Activated naive CD4-positive, alpha-beta T cell treated with anti-CD3 and anti-CD28 coated beads, Interleukin-2, amount 50 U/mL, for 72 hours (primary cell): ENCODE measurements at places on chromosomes 7 and 10.

GRCh38 chr7:3259711-3260400 is 41.2 kb upstream of the SDK1 start:
- no peak for DNase-seq

DNA sequence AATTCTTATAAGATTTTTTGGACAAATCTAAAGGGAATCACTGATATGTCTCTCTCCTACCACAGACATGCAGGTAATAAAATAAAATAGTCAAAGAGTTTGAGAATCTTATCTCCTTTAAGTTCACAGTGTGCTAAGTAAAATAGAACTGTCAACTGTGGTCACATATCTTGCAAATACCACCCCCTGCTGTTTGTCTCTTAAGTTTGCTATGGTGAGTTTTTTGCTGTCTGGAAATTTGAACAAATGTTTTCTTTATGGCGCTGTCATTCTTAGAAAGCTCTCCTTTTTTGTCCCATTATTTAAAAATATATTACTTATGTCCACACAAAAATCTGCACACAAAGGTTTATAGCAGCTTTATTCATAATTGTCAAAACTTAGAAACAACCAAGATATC is 19.6 kb downstream of the GIMAP5 start:
- DNase-seq = no peak

- no peak for DNase-seq
These were observed 13.6 kb upstream of the KAZALD1 start for GRCh38 chr10:101047961-101048892.

GRCh38 chr10:116769368-116769767 is 27.0 kb upstream of the HSPA12A start:
- DNase-seq = no peak

GRCh38 chr10:84348447-84348846 is 20.1 kb downstream of the CCSER2 start:
- no peak for DNase-seq

DNA sequence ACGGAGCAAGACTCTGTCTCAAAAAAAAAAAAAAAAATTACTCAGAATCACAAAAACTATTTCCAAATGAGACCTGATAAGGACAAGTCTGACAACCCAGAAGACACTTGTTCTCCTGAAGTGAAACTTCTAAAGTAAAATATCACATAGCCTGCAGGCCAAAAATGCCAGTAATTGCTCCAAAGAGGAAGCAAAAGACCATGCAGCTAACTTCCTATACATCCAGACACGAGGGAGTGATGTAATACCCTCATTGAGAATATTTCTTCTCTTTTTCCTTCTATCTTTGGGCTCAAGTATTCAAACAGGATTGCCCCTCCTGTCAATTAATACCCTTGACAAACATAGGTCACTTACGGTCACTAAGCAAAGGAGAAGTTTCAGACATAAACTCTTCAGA is 31.2 kb downstream of the ARMH3 start:
- DNase-seq = no peak

GRCh38 chr10:120989996-120990598 is 138.9 kb downstream of the WDR11 start:
- DNase-seq = no peak

DNA sequence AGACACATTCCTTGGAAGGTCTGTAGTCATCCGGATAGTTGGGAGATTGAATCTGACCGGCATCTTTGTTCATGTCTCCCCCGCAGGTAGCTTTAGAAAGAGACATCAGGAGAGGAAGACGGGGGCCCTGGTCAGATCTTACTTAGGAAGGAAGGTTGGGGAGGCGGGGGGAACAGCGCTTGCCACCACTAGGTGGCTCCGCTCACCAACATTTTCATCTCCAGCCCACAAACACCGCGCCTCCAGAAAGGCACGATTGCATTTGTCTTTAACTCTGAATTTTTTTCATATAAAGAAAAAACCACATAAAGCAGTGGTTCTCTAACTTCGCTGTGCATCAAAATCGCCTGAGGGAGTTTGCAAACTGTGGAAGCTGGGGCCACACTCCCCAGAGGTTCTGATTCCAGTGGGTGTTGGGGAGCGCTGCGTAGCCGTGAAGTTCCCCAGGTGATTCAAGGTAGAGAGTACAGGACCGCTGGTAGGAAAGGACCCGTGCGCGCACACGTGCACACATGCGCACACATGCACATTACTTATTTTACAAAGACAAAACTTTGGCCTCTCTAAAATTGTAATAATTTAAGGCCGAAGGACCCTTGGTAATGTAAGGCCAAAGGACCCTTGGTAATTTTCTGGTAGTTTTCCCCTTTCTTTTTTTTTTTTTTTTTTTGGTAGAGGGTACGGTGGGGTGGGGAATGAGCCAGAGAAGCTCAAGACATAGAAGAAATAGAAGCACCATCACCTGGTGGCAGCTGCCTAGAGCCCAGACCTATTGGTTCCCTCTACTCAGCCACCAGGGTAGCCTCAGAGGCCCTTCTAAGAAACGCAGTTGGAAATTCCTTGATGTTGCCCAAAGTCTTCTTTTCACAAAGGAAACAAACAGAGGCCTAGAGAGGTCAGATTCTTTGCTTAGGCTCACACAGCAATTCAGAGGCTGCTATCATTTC is 37.4 kb upstream of the OPALIN start:
- DNase-seq = no peak

DNA sequence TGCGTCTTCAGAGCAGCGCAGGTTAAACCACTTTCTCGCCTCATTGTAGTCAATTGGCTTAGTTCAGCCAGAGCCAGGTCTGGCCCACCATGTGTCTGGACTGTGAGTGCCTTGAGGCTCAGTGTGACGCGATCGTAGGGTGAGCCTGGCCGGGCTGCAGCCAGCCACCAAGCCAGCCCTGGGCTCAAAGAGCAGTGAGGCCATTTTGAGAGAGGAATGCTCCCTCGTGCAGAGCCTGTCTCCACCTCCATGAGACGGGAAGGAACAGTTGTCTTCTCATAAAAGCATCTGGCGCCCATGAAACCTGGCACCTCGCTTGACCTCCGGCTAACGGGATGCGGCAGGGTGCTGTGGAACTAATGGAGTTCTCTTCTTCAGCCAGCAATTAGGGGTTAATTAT is 34.5 kb downstream of the LHPP start:
- DNase-seq = no peak

DNA sequence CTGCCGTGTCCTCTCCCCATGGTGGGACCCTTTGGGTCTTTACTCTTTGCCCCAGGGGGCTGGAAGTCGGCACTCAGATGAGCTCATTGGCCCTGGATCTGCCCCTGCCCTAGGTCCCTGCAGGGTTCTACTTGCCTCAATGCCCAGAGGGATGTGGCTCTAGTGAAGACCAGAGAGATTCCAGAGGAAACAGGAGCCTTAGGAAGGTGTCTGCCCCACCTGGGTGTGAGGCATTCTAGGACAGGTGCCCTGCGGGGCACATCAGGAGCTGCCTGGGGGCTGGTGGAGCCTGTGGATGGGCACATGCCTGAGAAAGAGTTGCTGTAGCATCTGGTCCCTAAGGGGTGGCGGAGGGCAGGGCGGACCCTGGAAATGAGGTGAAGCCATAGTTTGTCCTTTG is 128.6 kb downstream of the ADCY1 start:
- no peak for DNase-seq

DNA sequence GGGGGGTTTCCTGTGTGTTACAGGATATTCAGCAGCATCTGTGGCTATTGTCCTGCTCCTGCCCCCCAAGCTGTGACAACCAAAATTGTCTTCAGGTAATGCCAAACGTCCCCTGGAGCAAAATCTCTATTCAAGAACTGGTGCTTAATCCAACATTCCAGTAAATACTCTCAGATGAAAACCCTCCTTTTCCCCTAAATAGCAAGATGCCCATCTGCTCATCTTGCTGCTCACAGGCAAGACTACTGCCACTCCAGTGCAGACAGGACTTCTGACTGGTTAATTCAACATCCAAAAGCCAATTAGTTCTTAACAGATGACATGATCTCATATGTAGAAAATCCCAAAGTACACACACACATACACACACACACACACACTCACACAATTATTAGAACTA is 20.5 kb upstream of the JAZF1 start:
- DNase-seq = no peak

GRCh38 chr10:62653254-62653653 is 151.3 kb upstream of the ADO start:
- DNase-seq = no peak

GRCh38 chr10:2963889-2964631 is 103.3 kb upstream of the PFKP start:
- no peak for DNase-seq

- DNase-seq = no peak
These were observed 58.6 kb upstream of the PRSS1 start for GRCh38 chr7:142690554-142691182.

DNA sequence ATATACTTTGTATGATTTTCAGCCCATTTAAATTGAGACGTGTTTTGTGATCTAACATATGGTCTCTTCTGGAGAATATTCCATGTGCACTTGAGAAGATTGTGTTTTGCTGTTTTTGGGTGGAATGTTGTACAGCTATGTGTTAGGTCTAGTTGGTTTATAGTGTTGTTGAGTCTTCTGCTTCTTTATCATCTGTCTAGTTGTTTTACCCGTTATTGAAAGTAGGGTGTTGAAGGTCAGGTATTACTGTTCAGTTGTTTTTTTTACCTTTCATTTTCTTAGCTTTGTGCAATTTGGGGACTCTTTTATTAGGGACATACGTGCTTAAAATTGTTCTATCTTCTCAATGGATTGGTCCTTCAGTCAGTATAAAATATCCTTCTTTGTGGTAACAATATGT is 18.5 kb downstream of the SEPTIN7 start:
- DNase-seq = no peak

GRCh38 chr7:2138146-2138765 is 94.5 kb downstream of the MAD1L1 start:
- peak; percentile 60 for DNase-seq

DNA sequence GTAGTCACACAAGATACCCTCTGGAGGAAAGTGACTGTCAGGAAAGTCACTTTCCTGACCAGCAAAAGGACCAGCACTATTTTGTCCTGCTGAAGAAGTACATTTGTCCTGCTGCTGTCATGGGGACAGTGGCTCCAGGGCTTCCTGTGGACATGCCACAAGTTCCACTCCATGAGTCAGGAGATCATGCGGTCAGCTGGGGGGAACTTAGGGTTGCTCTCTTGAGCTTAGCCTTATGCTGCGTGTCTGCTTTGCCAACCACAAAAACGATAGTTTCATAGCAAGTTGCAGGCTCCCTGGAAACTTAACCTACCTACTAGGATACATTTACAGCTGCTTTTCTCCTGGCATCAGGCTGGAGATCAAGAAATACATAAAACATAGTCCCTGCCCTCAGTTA is 19.8 kb upstream of the ALOX5 start:
- no peak for DNase-seq

- DNase-seq = no peak
These were observed 285.4 kb upstream of the MKI67 start for GRCh38 chr10:128411643-128412042.

DNA sequence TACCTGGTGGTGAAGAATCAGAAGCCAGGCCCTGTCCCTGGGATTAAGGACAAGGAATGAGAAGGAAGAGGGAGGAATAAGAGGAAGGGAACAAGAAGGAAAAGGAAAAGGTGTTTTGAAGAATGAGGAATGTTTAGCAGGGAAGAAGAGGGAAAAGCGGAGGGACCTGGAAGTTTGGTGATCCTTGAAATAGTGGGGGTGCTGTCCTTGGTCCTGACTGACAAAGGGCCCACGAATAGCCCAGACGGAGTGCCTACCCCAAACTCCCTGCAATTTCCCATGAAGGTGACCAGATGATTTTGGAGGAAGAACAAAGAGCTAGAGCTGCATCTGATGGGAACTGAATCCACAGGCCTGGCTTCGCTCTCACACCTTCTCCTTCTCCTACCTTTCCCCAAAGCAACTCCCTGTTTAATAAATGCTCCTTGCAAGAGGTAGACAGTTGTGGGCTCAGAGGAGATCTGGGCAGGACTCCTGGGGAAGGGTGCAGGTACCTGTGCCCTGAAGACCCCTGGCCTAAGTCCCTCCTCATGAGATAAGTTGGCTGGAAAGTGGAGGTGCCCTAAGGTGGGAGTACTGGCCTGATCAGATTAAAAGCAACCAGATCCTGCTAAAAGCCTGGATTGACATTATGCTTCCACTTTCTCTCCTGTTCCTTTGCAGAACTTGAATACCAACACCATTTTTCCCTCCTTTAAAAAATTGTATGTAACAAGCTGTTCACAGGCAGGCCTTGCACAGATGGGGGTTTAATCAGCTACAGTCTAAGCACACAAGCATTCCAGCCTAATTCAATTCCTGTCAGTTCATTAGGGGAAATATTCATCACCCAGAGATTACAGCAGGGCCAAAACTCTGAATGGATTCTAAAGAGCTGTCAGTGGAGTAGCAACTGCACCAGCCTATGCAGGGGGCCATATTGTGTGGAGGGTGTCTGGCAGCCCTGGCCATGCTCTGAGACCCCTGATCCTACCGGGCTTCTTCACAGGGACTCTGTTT is 19.4 kb downstream of the KAZALD1 start:
- no peak for DNase-seq

- no peak for DNase-seq
These were observed 7.8 kb upstream of the UBE2D1 start for GRCh38 chr10:58326967-58327381.
